MV-4-11 (cell line): ENCODE measurements at places on chromosomes 11 and 22.

- no peak for DNase-seq
These were observed 83.1 kb downstream of the VPREB1 start for GRCh38 chr22:22327723-22328122.

DNA sequence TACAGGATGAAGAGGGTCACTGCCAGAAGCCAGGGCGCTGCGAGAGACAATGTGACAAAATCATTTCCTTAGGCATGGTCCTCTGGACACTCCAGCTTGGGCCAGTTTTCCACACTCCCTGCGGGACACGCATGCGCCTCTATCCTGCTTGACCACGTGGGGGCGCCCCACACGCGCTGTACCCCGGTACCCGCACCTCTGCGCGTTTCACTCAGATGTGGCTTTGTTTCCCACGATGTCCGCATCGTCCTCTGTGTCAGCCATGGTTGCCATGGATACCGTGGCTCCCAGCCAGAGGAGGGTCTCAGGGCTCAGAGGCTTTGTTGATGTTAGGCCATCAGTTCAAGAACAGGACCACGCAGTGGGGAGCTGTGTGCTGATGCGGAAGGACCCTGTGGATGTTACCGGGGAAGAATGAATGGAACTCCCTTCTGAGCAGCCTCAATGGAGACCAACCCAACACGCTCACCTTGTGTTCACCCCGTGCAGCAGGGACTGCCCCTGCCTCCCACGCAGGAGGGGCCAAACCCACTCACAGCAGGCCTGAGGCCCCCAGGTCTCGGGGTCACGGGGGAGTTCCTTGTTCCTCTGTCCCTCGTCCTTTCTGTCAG lies 101.1 kb upstream of the SLC22A12 start:
- peak; percentile 40 for DNase-seq

- DNase-seq: peak; percentile 64
These were observed 1.9 kb downstream of the CHRM4 start for GRCh38 chr11:46389450-46390330.

DNA sequence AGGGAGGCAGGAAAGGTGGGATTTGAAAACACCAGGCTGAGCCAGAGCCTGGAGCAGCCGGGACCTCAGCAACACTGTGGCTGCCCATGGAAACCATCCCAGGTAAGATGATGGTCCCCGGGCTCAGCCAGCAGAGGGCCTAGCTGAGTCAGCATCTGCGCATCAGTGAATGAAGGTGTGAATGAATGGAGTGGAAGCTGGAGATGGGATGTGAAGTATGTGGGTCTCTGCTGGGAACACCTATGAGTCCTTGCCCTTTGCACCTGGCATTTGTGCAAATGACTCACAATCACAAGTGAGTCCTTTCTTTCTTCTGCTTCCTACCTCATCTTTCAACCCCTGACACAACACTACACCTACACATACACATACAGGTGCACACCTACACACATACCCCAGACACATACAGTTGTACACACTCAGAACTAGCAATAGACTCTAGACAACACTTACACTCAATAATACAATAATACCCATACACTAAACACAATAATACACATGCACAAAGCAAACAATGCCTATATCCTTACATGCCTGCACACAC lies 62.8 kb upstream of the PRDM11 start:
- DNase-seq: no peak

- no peak for DNase-seq
These were observed 85.6 kb downstream of the CACNG2 start for GRCh38 chr22:36617694-36618522.

GRCh38 chr11:40716344-40717130 lies 742.9 kb downstream of the LRRC4C start:
- no peak for DNase-seq

- no peak for DNase-seq
These were observed 353.2 kb upstream of the TENM4 start for GRCh38 chr11:79794057-79794456.

DNA sequence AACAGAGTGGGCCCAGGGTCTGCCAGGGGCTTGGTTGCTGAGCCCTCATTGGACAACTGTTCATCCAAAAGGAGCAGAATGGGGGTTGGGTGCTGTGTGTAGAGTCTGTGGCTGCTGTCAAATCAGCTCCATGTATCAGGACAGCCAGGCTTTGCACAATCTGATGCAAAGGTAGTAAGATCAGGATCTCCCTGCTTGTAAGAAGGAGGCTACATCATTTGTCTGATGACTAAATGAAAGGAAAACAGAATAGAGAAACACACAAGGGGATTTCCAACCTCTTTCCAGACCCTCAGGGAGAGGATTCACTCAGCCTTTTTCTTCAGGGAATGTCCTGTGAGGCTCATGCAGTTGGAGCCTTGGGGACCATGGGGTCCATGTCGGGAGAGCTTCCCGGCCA lies 7.2 kb downstream of the MICAL2 start:
- no peak for DNase-seq

GRCh38 chr11:291281-292210 lies 2.6 kb downstream of the PGGHG start:
- no peak for DNase-seq
